ENCODE measurements at places on chromosomes 12 and 14. TPM values are rescaled to one million over a fixed set of nuclear protein-coding genes. Genes with fewer than 3 reads are reported as not detected.

Gene ATXN2
- 42.6 TPM for total RNA-seq

Gene TAS2R19
- total RNA-seq = 11.1 TPM

Gene B3GNT4
- 0.65 TPM for total RNA-seq

Gene SSPN
- 36.8 TPM for total RNA-seq

Gene KCNMB4
- 2.7 TPM for total RNA-seq

Gene ZNF384
- 20.2 TPM for total RNA-seq

Gene CCDC175
- not detected for total RNA-seq

Gene LTB4R2
- 3.5 TPM for total RNA-seq

Gene GPR132
- total RNA-seq = 0.05 TPM
